Colonic mucosa (tissue), 4 donors: ENCODE measurements at places on chromosomes 6 and 20. TPM values are rescaled to one million over a fixed set of nuclear protein-coding genes. Genes with fewer than 3 reads are reported as not detected.

The OR14J1 gene
- not detected for total RNA-seq

The PSORS1C2 gene
- not detected for total RNA-seq

The TRERF1 gene
- total RNA-seq, result 3.8 TPM

The C6orf52 gene
- total RNA-seq, result 0.69 TPM

The GABRR2 gene
- 0.49 TPM for total RNA-seq

The CLPSL2 gene
- not detected for total RNA-seq

DNA sequence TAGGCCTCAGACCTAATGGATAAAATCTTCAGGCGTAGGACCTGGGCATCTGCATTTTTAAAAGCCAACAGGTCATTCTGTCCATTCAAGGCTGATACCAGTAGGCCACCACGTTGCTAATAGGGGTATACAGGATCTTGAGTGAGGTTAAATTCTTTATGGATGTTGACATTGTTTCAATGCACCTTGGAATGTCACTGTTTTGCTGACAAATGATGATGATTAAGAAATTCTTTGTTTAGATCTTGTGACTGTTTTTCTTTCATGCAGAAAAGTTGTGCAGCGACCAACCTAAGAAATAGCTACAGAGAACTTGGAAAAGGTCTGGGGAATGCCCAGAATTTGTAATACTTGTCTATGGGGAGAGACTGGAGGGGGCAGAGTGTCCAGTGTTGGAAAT is 101.1 kb upstream of the CLDN20 start:
- DNase-seq, result no peak

DNA sequence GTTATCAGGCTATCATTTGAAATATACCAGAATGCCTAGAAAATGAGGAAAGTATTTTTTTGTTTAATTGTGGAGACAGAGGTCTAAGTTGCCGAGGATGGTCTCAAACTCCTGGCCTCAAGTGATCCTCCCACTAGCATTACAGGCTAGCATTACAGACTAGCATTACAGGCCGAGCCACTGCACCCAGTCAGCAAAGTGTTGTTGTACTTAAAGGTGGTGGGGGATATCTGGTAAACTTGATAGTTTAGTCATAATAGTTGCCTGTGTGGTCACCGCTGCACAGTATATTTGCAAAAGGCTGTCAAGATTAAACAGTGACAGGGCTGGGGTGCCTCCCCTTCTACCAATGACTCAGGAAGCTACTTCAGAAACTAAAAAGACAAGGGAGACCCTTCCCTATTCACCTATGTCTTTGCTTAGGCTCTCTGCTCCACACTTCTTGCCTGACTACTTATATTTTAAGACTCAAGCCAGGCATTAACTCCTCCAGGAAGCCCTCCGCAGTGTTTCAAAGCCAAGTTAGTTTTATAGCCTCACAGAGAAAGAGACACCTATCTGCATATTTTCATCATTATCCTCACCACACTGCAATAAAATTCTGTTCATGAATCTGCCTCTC is 3.1 kb upstream of the AKIRIN2 start:
- DNase-seq, result no peak

DNA sequence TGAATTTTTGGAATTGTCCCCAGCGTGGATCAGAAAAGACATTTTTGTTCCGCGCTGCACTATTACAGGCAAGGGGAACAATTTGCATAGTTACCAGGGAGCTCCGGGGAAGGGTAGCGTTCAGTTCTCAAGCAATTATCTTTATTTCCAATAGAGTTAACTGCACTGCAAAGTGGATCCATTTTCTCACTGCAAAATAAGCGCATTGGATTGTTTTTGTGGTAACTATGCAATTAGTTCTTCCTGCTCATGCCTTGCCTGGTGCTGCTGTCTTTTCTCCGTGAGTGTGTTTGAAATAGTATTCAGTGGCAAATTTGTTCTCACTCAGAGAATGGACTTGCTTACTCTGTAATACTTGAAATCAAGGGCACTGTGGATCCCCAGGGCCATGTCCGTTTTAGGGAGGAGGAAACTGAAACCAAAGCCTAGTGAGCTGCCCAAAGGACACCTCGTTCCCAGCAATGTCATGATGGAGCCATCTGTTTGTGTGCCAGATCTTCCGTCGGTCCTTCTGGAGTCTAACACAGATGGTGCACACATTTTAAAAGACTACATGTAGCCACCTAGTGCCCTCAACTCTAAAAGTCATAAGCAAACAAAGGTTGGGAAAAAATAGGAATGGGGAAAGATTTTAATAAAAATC is 7.4 kb upstream of the PCK1 start:
- DNase-seq, result no peak
